ENCODE measurements at places on chromosomes 3 and 15. TPM values are rescaled to one million over a fixed set of nuclear protein-coding genes. Genes with fewer than 3 reads are reported as not detected.

Gene KCNAB1
- total RNA-seq, result 3.4 TPM

Gene LSAMP
- 15.3 TPM for total RNA-seq

Gene SAMD7
- total RNA-seq, result not detected

Gene CFAP92
- not detected for total RNA-seq

Gene FAM107A
- total RNA-seq, result 104 TPM

Gene B3GALNT1
- total RNA-seq, result 63.3 TPM

Gene ZNF501
- 2.2 TPM for total RNA-seq

Gene HCLS1
- total RNA-seq, result 29.2 TPM

Gene CHL1
- total RNA-seq, result 2.6 TPM

Gene PLD1
- 72.1 TPM for total RNA-seq

Gene SLC27A2
- not detected for total RNA-seq

Gene SLC28A1
- total RNA-seq, result 0.32 TPM

Gene GOLGA8O
- 0.95 TPM for total RNA-seq

Gene CLRN1
- not detected for total RNA-seq

Gene LARP6
- 48.7 TPM for total RNA-seq

Gene TRAK1
- total RNA-seq, result 357 TPM

Gene TBCCD1
- 9.1 TPM for total RNA-seq

Gene PRRT3
- total RNA-seq, result 1.1 TPM

Gene MEIS2
- total RNA-seq, result 55.3 TPM

Gene TMEM266
- total RNA-seq, result not detected

Gene MOBP
- total RNA-seq, result not detected

Gene GP9
- not detected for total RNA-seq

Gene CFAP20DC
- total RNA-seq, result not detected

Gene KIF15
- 0.16 TPM for total RNA-seq

Gene CHRM5
- total RNA-seq, result not detected

Gene ENTPD3
- 0.44 TPM for total RNA-seq

Gene CYP1A2
- total RNA-seq, result not detected

Gene GRAMD1C
- 2.7 TPM for total RNA-seq

Gene EXD1
- not detected for total RNA-seq

Gene KCNMB2
- total RNA-seq, result 3.4 TPM

Gene THAP10
- 5.2 TPM for total RNA-seq

Gene VGLL3
- 6.3 TPM for total RNA-seq

Gene PTX3
- 1.6 TPM for total RNA-seq

Gene DNAJC19
- 73.0 TPM for total RNA-seq

Gene PIF1
- 0.24 TPM for total RNA-seq

Gene THBS1
- total RNA-seq, result 573 TPM

Gene DUOXA2
- not detected for total RNA-seq

Gene CADPS
- 13.2 TPM for total RNA-seq

Gene HGD
- not detected for total RNA-seq

Gene TMIE
- total RNA-seq, result 0.72 TPM

Gene GOLGA8T
- not detected for total RNA-seq

Gene CASR
- total RNA-seq, result not detected

Gene SCG3
- total RNA-seq, result not detected

Gene ARGFX
- not detected for total RNA-seq

Gene CD96
- total RNA-seq, result not detected

Gene HACD2
- total RNA-seq, result 12.4 TPM

Gene TGM5
- not detected for total RNA-seq

Gene POTEB2
- total RNA-seq, result not detected

Gene HRG
- total RNA-seq, result not detected

Gene PLA2G4E
- total RNA-seq, result 0.06 TPM

Gene CAPN7
- total RNA-seq, result 25.7 TPM

Gene ANKUB1
- not detected for total RNA-seq

Gene UPK1B
- not detected for total RNA-seq

Gene COPS2
- 94.4 TPM for total RNA-seq

Gene LRRC49
- total RNA-seq, result 60.3 TPM

Gene TADA3
- 61.5 TPM for total RNA-seq

Gene TFG
- total RNA-seq, result 103 TPM

Gene MTHFS
- 13.4 TPM for total RNA-seq

Gene CAPN3
- total RNA-seq, result 2.8 TPM

All from heart left ventricle (tissue), 16 donors.